COR-L47 (cell line): ENCODE measurements at places on chromosomes 3 and 15.

- no peak for DNase-seq
These were observed 178.2 kb upstream of the LPP start for GRCh38 chr3:187975561-187976364.

DNA sequence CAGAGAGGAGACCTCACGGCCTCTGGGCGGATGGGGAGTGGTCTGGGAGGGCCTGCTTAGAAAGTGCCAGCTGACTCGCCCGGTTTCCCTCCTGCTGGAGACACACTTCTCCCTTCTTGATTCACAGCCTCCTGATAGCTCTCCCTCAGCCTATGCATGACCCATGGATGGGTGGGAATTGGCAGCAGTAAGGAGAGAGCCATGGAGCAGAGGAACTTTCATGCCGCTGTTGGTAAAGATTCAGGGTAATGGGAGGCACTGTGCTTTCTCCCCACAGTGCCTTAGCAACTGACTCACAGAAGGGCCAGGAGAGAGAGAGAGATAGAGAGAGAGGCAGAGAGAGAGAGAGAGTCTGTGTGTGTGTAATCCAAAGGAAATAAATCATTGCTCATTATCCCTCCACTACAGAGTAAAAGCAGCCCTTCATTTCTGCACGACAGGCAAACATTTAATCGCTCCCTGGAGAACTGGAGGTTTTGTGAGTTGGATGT lies 82.8 kb downstream of the SEMA5B start:
- DNase-seq, result no peak

- no peak for DNase-seq
These were observed 57.9 kb downstream of the ACAP2 start for GRCh38 chr3:195384952-195385351.

DNA sequence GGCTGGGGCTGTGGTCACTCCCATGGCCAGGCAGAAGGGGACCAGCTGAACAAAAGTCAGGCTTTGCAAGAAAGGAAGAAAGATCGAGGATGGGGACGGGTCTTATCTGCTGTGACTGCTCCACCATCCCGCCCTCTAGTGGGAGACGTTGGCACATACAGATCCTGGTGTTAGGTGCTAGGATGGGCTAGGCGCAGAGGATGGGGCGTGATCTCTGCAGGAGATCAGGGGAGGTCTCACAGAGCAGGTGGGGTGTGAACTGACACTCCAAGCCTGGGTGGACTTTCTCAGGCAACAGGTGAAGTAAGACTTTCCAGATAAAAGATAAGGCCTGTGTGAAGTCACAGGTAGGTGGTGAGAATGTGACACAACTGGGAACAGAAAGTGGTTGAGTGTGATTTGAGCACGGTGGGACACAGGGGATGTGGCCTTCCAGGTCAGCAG lies 141.9 kb upstream of the SMAD3 start:
- no peak for DNase-seq

GRCh38 chr3:184565421-184566211 lies 4.0 kb downstream of the EPHB3 start:
- peak; percentile 72 for DNase-seq

DNA sequence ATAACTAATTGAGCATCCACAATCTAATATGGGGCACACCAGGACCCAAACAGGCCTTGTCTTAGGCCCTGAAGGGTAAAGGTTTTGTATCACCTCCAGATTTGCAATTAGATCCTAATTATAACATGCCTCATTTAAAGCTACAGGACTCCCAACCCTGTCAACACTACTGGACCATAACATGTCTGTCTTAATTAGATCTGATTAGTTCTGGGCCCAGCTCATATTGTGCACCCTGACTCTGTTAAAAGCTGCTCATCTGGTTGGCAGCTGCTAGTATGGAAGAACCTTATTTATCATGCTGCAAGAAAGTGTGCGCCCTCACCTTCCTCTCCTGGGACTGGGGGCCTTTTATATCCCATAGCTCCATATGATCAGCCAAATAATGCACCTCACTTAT lies 457.8 kb downstream of the ROBO1 start:
- DNase-seq, result no peak

DNA sequence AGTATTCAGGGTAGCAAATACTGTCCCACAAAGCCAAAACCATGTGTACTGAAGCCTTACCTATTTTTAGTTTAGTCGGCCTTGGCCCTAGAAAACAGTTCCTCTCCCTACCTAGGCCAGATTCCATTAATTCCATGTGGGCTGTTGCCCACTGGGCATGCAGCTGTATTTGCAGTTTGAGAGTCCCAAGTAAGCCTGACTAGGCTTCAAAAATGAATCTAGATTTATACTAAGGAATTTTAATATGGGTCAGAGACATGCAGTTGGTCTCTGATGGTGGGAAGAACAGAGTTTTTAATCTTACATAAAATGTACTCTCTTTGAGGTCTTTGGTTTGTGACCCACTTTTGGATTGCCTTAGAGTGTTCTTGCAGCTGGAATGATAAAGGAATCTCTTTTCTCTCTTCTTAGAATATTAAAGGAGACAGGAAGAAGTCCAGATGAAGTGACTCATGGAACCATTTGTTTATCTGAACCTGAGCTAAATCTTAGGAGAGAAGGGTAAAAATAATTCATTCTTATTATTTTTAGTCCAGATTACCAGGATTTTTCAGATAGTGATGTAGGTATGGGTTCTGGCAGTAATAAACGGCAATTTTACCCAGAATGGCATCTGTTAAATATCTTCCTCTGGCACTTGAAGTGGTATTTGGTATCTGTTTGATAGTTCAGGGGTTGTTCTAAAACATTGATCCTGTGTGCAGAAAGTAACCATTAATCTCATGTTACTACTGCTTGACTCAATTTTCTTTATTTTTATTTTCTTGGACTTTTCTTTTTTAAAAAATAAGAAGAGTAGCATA lies 33.8 kb downstream of the GLCE start:
- DNase-seq, result no peak

- no peak for DNase-seq
These were observed 157.2 kb upstream of the MYRIP start for GRCh38 chr3:39651993-39652739.

DNA sequence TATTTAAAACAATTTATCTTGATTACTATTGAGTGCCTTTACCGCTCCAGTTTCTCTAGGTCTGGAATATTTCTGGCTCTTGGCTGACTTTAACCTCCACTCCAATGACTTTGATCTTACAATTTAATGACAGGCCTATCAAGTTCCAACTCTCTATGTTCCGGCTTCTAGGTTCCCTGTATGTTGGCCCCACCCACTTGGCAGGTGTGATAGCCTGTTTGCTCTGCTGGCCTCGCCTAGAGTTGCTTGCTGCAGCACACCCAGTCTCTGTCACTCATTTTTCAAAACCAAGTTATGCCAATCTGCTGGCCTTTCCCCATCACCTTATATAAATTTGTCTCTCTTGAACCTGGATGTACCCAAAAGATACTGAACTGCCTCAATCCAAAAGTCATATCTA lies 428.0 kb downstream of the ROBO1 start:
- no peak for DNase-seq

DNA sequence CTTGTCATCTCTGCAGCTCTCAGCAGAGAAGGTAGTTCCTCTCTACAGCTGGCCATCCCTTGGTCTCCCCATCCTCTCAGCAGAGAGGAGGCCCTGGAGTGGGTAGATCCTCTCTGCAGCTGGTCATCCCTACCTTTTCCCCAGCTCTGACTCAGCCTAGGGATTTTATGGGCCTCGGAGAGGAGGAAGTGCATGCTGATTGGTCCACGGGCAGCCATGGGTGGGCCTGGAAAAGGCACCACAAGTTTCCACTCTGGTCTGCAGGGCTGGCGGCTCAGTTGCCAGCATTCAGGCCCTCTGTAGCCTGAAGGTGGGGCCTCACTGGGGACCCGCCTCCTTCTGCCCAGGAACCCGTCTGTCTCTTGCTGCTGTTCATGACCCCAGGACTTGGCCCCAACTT lies 36.9 kb downstream of the NR1D2 start:
- DNase-seq, result no peak

DNA sequence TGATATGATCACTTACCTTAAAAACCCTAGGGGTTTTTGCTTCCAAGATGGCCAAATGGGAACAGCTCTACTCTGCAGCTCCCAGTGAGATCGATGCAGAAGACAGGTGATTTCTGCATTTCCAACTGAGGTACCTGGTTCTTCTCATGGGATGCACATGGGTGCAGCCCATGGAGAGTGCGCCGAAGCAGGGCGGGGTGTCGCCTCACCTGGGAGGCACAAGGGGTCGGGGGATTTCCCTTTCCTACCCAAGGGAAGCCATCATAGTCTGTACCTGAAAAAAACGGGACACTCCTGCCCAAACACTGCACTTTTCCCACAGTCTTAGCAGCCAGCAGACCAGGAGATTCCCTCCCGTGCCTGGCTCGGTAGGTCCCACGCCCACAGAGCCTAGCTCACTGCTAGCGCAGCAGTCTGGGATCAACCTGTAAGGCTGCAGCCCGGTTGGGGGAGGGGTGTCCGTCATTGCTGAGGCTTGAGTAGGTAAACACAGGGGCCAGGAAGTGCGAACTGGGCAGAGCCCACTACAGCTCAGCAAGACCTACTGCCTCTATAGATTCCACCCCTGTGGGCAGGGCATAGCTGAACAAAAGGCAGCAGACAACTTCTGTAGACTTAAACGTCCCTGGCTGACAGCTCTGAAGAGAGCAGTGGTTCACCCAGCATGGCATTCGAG lies 78.6 kb downstream of the CTNNB1 start:
- DNase-seq, result no peak

GRCh38 chr3:140270329-140270728 lies 335.3 kb downstream of the CLSTN2 start:
- DNase-seq, result no peak

GRCh38 chr15:68704496-68705021 lies 116.1 kb downstream of the ANP32A start:
- DNase-seq, result no peak

DNA sequence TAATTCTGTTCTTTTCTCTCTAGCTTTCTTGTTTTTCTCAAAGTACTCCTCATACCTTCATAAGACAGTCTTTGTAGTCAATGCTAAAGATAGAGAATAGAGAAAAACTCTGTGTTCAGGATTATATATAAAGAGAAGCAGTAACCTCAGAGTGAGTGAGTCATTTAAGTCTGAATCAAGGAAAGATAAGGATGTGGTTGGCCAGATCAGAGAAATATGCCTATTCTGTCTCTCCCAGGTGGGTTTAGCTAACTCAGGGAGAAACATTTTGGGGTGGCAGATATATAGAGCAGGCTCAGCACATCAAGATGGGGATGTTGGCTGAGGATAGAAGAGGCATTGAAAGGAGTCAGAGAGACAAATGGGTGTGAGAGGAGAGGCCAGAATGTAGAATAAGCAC lies 31.4 kb downstream of the GTF2E1 start:
- no peak for DNase-seq

GRCh38 chr3:37216597-37217097 lies 42.3 kb upstream of the LRRFIP2 start:
- no peak for DNase-seq

GRCh38 chr3:184472723-184473428 lies 88.7 kb upstream of the EPHB3 start:
- DNase-seq, result no peak

GRCh38 chr15:95594496-95594895 lies 736.0 kb upstream of the NR2F2 start:
- no peak for DNase-seq

DNA sequence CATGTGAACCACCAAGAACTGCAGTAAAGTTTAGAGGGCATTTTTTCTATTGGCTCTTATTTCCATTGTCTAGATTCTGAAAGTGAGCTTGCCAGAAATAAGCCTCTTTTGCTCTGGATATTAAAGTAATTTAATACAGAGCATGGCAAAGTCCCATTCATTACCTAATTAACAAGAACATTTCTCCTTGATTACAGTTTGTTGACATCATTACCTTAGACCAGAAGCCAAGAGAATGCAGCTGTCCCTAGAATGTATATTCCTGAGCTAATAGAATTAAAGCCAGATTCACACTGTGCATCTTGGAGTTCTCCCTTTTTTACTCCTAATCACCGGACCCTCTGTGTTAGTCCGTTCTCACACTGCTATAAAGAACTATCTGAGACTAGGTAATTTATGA lies 46.4 kb upstream of the TM4SF4 start:
- DNase-seq, result no peak

DNA sequence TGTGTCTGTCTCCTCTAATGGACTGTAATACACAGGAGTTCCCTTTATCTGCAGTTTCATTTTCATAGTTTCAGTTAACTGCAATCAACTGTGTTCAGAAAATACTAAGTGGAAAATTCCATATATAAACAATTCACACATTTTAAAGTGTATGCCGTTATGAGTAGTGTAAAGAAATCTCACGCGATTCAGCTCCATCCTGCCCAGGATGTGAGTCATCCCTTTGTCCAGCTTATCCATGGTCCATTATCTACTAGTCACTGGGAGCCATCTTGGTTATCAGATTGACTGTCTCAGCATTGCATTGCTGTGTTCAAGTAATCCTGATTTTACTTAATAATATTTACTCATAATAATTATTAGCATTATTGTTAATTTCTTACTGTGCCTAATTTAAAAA lies 14.5 kb downstream of the ZPLD1 start:
- DNase-seq, result no peak

- DNase-seq, result no peak
These were observed 33.0 kb upstream of the ABHD17C start for GRCh38 chr15:80662129-80662528.

GRCh38 chr3:154224366-154224765 lies 99.9 kb downstream of the DHX36 start:
- no peak for DNase-seq

- no peak for DNase-seq
These were observed 79.1 kb downstream of the NTRK3 start for GRCh38 chr15:88177451-88177850.

DNA sequence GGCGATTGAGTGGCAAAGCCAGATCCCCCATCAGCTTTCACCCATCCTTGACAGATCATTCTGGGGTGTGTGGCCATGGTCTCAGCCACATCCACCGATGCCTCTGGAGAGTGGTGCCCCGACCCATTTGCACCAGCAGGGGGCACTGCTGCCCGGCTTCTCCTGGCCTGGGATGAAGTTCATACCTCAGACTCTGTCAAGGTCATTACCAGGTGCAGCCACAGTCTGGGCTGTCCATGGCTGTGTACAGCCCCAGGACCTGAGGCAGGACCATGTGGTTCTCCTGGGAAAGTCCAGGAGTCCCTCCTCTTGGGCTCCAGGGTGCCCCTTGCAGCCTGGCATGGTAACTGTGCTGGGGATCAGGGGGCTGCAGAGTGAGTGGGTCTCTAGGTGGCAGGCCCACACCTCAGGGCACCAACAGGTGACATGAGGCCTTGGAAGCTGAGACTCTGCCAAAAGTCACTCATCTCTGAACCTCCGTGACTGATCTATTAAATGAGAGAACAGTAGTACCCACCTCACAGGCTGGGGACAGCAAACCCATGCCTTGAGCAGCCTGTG lies 67.2 kb downstream of the CACNA2D2 start:
- DNase-seq, result no peak

- DNase-seq, result peak; percentile 63
These were observed 53.0 kb downstream of the KLHL6 start for GRCh38 chr3:183502237-183503181.
